ENCODE measurements at places on chromosomes 6 and 20.

DNA sequence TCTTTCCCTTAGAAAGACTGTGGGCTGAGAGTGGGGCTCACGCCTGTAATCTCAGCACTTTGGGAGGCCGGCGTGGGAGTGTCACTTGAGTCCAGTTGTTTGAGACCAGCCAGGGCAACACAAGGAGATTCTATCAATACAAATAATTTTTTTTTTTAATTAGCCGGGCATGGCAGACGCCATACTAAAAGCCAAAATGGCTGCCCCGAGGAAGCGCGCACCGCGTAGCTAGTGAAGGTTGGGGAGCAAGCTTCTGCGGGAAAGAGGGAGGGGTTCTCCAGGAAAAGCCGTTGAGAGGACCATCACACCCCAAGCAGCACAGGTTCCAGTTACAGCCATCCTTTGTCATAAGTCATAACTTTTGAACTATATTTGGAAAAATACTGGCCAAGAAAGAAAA, 21.3 kb upstream of the PNRC1 start:
- DNase-seq, result no peak

- DNase-seq, result no peak
These were observed 50.0 kb downstream of the ADAT2 start for GRCh38 chr6:143400258-143401067.

DNA sequence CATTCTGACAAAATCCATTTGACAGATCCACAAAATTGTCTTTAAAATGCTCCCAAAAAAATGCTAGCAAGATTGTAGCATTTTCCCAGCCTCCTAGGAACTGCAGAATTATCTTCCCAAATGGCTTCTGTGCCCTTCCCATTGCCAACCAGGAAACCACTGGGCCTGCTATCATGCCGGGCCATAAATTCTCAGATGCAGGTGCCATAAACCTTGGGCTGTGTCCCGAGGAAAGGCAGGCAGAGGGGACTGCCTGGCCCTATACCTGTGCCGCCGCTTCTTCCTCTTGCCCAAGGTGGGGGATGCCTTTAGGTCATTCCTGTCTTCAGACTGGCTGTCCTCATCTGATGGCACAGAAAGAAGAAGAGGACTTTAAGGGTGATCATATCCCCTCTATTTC, 2.8 kb downstream of the VSX1 start:
- no peak for DNase-seq

DNA sequence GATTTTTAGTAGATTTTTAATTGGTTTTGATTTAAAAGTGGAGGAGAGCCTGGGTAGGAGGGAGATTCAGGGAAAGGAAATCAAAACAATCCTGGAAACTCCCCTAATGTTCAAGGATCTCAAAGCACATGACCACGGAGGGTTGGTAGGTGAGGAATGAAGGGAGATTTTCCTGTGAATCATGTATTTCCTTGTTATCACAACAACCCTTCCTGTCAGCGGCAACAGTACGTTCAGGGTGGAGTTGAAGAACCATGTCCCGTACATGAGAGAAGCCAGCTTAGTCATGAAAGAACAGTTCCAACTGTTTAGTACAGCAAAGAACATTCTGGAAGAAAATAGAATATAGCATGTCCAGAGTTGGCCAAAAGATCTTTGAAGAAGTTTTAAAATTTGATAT, 79.4 kb upstream of the SCAF8 start:
- peak; percentile 88 for DNase-seq

GRCh38 chr20:4159765-4160490, 144.6 kb upstream of the RNF24 start:
- no peak for DNase-seq

- no peak for DNase-seq
These were observed 93.1 kb downstream of the PRND start for GRCh38 chr20:4814696-4815252.
